Foreskin keratinocyte (primary cell): ENCODE measurements at places on chromosomes 7 and 10. TPM values are rescaled to one million over a fixed set of nuclear protein-coding genes. Genes with fewer than 3 reads are reported as not detected.

The FEZF1 gene
- total RNA-seq, result not detected in 2 replicates

The ANKRD16 gene
- 5.2 and 5.7 TPM in 2 replicates for total RNA-seq

The MCM10 gene
- total RNA-seq, result 28.2 and 35.1 TPM in 2 replicates

The KIAA1217 gene
- total RNA-seq, result 17.1 and 17.5 TPM in 2 replicates

The ZNF107 gene
- total RNA-seq, result 4.0 and 4.5 TPM in 2 replicates

The GOLGA7B gene
- total RNA-seq, result 0.63 and 0.68 TPM in 2 replicates

The NEURL1 gene
- 0.18 and 0.24 TPM in 2 replicates for total RNA-seq

The SPDYE8 gene
- total RNA-seq, result not detected in 2 replicates

The NKX1-2 gene
- total RNA-seq, result 4.5 and 5.5 TPM in 2 replicates

The LRRD1 gene
- total RNA-seq, result 0.04 TPM in 1 of 2 replicates, not detected in the other

The CNPY1 gene
- total RNA-seq, result not detected in 2 replicates

The CCL24 gene
- not detected in 2 replicates for total RNA-seq

The ODAD2 gene
- total RNA-seq, result 0.07 and 0.41 TPM in 2 replicates

The RBAK gene
- total RNA-seq, result 7.2 and 8.1 TPM in 2 replicates

The C7orf33 gene
- not detected in 2 replicates for total RNA-seq

The AGMO gene
- not detected in 2 replicates for total RNA-seq

The SLC26A3 gene
- total RNA-seq, result not detected in 2 replicates

The BTBD16 gene
- 0.48 and 0.53 TPM in 2 replicates for total RNA-seq

The PNLIPRP3 gene
- total RNA-seq, result 13.4 and 23.5 TPM in 2 replicates

The PVRIG gene
- not detected in 2 replicates for total RNA-seq

The PDZD7 gene
- 0.85 TPM in 2 replicates for total RNA-seq

The KIF11 gene
- 34.1 and 41.5 TPM in 2 replicates for total RNA-seq

The GRID1 gene
- not detected in 2 replicates for total RNA-seq

The TMEM270 gene
- not detected in 2 replicates for total RNA-seq

The IFT22 gene
- total RNA-seq, result 27.1 and 27.3 TPM in 2 replicates

The TEX47 gene
- total RNA-seq, result not detected in 2 replicates

The NUTM2E gene
- total RNA-seq, result 0.20 and 0.28 TPM in 2 replicates

The PRKG1 gene
- 0.95 TPM in 2 replicates for total RNA-seq

The GIMAP7 gene
- total RNA-seq, result not detected in 2 replicates

The HGF gene
- total RNA-seq, result not detected in 2 replicates

The MEOX2 gene
- not detected in 2 replicates for total RNA-seq

The TNS3 gene
- 6.6 and 9.4 TPM in 2 replicates for total RNA-seq

The GIMAP2 gene
- 0.25 and 0.41 TPM in 2 replicates for total RNA-seq

The CLEC5A gene
- total RNA-seq, result 0.04 TPM in 1 of 2 replicates, not detected in the other

The FOXL3 gene
- not detected in 2 replicates for total RNA-seq

The SEMA3D gene
- 8.3 and 10.6 TPM in 2 replicates for total RNA-seq

The LRRTM3 gene
- not detected in 2 replicates for total RNA-seq

The SDK1 gene
- total RNA-seq, result 0.58 and 0.63 TPM in 2 replicates

The CACNB2 gene
- total RNA-seq, result not detected in 2 replicates

The INA gene
- 0.85 and 1.5 TPM in 2 replicates for total RNA-seq

The LBX1 gene
- not detected in 2 replicates for total RNA-seq

The NODAL gene
- total RNA-seq, result 0.14 TPM in 2 replicates
